ENCODE measurements at places on chromosomes 11 and 22.

DNA sequence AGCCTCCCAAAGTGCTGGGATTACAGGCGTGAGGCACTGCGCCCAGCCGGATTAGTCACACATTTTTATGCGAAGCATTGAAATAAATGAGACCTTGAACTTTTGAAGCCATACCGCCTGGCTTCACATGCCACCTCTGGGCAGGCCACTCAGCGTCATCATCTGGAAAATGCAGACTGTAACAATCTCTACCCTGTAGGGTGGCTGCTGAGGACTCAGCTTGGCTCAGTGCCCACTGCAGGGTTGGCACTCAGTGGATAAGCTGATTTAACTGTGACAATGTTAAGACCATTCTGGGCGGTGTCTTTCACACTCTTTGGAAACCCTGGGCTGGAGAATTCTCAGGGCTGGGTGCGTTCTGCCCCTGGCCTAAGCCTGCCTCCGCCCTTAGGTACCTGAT, 8.5 kb downstream of the SH3BP1 start:
- no peak for DNase-seq

DNA sequence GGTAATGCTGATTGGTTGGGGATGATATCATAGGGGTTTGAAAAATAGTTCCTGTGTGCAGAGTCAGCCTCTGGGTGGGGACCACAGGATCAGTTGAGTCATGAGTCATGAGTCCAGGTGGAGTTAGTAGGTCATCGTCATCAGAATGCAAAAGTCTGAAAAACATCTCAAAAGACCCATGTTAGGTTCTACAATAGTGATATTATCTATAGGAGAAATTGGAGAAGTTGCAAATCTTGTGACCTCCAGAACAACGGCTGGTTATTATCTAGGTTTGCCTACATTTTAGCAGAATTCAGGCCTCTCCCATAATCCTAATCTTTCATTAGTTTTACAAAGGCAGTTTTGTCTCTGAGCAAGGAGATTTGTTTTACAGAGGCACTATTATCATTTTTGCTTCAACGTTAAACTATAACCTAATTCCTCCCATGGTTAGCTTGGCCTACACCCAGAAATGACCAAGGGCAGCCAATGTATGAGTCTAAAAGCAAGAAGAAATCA, 38.9 kb downstream of the MS4A2 start:
- no peak for DNase-seq

GRCh38 chr11:78809931-78810541, 235.4 kb upstream of the NARS2 start:
- DNase-seq = no peak

DNA sequence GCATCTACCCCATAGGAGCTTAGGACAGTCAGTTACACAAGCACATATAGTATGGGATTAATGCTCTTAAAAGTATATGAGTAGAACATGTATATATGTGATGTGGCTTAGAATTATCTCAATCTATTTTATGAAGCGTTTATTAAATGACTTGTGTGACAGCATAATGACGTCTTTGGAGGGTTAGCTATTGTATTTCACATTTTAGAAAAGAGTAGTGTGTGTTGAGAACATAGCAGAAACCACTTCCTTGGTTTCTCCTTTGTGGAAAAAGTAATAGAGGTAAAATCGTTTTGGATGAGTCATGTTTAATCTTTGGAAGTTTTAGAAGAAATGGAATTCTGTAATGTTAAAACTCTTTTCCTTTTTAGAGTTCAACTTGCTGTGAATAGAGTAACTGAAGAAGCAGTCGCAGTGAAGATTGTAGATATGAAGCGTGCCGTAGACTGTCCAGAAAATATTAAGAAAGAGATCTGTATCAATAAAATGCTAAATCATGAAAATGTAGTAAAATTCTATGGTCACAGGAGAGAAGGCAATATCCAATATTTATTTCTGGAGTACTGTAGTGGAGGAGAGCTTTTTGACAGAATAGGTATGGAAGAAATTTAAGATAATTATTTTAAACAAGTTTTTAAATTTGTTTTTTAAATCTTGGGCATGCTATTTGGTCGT, 2.4 kb downstream of the CHEK1 start:
- DNase-seq = no peak

DNA sequence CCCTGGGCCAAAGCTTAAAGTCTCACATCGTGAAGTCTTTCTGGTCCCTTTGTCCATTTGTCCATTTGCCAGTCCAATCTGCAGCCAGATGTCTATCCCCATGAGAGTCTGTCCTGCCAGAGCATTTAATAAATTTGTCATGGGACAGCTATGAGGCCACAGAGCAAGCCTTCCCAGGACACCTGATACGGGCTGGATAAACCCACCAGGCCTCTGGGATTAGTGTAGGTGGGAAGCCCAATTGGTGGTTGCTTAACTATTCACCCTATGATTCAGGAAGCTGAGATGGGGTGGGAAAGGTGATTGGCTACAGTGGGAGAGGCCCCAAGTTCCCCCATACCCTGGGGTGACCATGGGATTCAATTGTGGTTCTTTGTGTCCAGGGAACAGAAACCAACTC, 39.9 kb downstream of the MYEOV start:
- DNase-seq = no peak

DNA sequence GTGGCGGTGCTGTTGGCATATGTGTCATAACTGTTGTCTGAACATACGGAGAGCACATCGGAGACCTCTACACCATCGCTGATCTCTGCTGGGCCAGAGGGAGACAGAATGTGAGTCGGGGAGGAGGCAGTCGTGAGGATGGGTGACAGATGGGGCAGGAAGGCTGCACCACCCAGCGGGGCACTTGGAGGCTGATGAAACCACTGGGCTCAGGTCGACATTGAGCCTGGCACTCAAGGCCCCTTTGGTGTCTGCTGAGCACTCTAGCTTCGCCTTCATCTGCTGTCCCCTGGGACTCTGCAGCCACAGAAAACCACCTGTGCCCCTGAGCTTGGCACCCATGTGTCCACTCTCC, 2.5 kb upstream of the KLHL35 start:
- DNase-seq = no peak

GRCh38 chr22:30574095-30574981, at the start of gene GAL3ST1:
GAL3ST1 (minus strand) TSS chr22:30574665; CDS start chr22:30557392, 17,273 bp downstream.
- DNase-seq = no peak

DNA sequence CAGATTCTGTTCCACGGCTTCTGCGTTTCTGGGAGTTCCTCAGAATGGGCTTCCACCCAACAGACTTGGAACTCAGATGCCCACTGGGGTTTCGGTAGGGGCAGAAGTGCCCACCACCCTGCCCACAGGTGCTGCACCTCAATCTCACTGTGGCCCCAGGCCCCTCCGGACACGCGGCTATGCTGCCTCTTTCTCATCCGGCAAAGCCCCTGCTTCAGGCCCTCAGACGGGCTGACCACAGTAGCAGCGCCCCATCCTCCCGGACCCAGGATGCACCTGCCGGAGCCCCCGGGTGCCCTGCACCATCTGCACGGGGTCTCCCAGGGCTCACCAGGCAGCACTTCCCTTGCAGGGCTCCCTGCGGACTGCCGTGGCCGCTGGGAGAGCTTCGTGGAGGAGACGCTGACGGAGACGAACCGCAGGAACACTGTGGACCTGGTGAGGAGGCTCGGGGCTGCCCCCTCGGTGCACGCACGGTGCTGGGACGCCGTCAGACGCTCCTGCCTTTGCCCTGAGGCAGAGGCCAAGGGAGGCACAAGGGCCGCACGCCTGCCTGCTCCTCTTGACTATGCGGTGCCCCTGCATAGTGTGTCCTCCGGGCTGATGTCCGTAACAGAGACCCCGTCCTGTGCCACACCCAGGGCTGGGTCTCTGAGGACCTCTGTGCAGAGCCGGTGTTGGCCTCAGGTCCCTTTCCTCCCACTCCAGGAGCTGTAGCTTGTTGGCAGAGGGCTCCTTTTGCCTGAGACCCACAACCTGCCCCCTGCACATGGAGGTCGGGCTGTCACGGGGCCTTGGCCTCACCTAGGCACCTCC, 38.6 kb downstream of the SBF1 start:
- DNase-seq = no peak

GRCh38 chr11:101915791-101916291, 481 bp downstream of the ANGPTL5 start:
- no peak for DNase-seq

DNA sequence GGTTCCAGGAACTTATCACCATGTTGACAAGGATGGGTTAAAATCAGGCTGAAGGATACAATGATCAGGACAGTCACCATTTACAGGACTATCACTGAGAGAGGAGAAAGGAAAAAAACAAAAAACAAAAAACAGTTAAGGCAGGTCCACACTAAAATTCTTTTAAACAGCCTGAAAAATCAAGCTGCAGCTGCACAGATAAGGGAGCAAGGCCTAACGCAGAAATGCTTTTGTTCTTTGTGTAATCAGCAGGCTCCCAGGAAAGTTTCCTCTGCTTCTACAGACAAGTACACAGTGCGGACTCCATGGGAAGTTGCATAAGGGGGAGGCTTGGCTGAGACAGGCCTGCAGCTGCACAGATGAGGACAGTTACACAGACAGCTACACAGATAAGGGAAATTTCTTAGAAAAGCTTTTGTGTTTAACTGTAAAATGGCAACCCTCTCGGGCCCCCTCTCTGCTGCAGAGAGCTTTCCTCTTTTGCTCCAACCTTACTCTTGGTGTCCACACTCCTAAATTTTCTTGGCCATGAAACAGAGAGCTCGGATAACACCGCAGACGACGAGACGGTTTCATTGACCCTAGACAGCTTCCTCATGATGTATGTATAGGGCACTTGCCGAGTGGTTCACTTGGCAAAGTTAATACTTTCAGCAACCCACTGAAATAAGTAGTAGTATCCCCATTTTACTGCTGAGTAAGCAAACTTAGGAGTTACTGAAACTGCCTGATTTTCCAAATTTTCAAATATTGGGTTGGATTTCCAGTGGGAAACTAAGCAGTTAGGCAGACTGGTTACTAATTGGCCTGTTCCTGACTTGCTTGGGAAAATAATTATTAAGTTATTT, 45.5 kb downstream of the PIWIL3 start:
- no peak for DNase-seq

GRCh38 chr22:16965560-16965959, 42.5 kb downstream of the GAB4 start:
- DNase-seq = no peak

DNA sequence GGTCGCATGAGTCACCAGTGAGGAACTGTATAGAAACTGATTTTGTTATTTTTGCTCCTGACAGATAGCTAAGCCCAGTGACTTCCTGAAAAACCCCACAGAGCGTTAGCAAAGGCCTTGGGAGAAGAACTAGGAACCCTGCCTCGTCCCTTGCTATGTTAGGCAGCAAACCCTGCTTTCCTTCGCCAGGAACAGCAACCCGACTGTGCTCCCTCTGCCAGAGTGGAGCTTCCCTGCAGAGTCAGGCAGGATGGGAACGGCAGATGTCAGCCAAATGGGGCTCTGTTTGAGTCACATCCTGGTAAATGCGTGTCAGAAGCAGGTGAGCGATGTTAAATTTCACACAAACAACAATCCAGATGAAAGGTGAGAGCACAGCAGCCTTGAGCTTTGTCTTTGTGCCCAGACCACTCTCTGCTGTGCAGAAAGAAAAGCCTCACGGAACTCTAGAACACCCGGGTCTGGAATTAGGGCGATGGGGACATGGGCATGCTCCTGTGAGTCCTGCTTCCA, 186.6 kb downstream of the ADAMTS15 start:
- no peak for DNase-seq

DNA sequence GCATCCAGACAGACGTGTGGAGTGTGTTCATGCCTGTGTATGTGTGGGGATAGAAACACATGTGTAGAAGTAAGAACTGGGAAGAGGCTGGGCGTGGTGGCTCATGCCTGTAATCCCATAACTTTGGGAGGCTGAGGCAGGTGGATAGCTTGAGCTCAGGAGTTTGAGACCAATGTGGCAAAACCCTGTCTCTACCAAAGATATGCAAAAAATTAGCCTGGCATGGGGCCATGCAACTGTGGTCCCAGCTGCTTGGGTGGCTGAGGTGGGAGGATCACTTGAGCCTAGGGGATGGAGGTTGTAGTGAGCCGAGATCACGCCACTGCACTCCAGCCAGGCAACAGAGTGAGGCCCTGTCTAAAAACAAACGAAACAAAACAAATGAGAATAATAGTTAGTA, 1166.6 kb downstream of the TBC1D22A start:
- DNase-seq = no peak

- no peak for DNase-seq
These were observed 18.9 kb downstream of the TPST2 start for GRCh38 chr22:26570864-26571525.

GRCh38 chr11:11415901-11416300, 62.9 kb upstream of the CSNK2A3 start:
- DNase-seq = no peak

DNA sequence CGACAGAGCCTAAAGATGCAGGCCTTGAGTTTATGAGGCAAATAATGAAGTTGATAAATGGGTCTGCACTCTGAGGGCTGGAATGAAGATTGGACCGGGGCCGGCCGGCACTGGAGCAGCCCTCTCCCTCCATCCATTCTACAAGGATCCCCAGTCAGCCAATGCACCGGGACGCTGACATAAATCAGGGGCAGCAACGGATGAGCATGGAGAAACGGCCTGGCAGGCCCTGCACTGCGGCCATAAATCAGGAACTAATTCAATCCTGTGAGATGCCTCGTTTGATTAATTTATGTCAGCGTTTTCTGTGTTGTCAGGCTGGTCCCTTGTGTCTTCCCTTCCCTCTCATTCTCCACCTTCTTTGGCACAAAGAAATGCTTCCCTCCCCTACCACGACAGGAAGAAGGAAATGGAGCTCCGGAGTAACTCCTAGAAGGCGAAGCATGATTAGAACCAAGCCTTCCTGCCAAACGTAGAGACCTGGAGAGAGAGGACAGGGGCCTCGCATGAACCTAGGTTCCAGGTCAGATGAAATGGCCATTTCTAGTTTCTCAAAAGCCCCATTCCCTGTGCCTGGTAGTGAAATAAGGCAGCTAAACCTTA, 358.4 kb downstream of the OPCML start:
- DNase-seq = no peak
